ENCODE measurements at places on chromosomes 3 and 15.
A peak's percentile ranks its signal among the peaks of the same experiment; 100 is the strongest.

DNA sequence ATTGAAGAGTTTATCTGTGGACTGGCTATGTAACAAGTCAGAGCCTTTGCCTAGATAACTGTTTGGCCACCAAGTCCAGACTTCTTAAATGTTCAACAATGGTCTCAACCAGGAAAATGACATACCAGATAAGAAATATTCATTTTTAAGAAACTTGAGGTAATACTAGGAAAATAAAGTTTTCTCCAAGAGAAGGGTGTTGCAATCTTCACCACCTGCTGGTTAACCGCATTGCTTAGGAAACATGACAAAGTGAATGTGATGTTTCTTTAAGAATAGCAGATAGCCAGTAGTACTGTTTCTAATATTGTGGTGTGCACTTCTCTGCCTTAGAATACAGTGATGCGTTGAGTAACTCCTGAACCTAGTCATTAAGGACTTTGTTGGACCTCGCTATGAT lies 321.5 kb upstream of the CADM2 start:
- DNase-seq: no peak

- no peak for DNase-seq
Observed at GRCh38 chr15:62636823-62637573, 405.5 kb upstream of the TPM1 start.

DNA sequence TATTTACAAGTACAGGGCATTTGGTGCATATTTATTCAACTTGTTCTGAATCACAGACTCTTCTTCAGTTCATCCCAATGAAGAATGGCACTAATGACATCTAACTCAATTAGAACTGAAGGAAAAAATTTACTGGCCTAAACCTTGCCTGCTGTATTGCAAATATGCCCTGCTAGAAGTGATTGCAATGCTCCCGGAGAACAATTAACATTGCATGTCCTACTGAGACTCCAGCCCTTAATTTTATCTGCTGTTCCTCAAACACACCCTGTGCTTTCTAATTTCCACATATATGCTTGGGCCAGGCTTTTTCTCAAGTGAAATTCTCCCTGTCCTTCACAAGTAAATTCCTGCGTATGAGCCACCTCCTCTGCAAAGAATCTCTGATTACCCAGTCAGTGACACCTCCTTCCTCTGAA lies 8.3 kb downstream of the ACKR4 start:
- no peak for DNase-seq

DNA sequence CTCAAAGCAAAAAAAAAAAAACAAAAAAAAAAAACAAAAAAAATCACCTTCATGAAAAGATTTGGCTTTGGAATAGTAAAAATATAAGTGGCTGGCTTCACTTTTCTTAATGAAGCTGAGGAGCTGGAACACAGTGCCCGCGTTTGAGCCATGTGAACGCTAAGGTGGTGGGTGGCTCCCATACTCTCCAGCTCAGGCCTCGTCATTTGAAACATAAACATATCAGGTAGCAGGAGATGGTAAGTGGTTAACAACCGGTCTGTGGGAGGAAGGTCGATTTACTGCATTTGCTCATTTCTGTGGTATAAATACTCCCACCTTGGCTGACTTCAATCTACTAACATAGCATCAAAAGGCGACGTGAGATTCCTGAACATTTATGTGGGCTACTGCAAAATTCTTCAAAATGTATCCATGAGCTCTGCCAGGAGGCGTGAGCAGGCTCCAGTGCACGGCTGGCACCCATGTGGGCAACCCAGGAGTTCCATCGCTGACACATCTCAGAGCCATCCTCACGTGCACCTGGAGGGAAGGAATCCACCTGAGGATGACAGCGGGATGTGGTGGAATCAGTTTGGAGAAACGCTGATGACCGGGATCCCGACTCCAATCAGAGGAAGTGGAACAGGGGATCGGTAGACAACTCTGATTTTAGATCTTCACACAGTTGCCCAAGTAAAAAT lies 157.6 kb downstream of the ATP10A start:
- DNase-seq: no peak

GRCh38 chr3:124780761-124781475 lies 50.7 kb downstream of the UMPS start:
- peak; percentile 40 for DNase-seq

- peak; percentile 75 for DNase-seq
Observed at GRCh38 chr15:78264304-78265136, at the start of gene DNAJA4. DNAJA4 (plus strand) TSS chr15:78264562; CDS start chr15:78264764, 202 bp downstream.

- no peak for DNase-seq
Observed at GRCh38 chr15:35713733-35714132, 167.8 kb upstream of the DPH6 start.

- DNase-seq: no peak
Observed at GRCh38 chr3:141942006-141942405, 65.6 kb downstream of the ATP1B3 start.

Data from GM12865 (cell line).